Endothelial cell of umbilical vein (primary cell): ENCODE measurements at places on chromosomes 3 and 15. TPM values are rescaled to one million over a fixed set of nuclear protein-coding genes. Genes with fewer than 3 reads are reported as not detected.
A peak's percentile ranks its signal among the peaks of the same experiment; 100 is the strongest.

Gene STARD5
- 0.32 and 2.2 TPM in 2 replicates for total RNA-seq

Gene HDC
- not detected in 2 replicates for total RNA-seq

DNA sequence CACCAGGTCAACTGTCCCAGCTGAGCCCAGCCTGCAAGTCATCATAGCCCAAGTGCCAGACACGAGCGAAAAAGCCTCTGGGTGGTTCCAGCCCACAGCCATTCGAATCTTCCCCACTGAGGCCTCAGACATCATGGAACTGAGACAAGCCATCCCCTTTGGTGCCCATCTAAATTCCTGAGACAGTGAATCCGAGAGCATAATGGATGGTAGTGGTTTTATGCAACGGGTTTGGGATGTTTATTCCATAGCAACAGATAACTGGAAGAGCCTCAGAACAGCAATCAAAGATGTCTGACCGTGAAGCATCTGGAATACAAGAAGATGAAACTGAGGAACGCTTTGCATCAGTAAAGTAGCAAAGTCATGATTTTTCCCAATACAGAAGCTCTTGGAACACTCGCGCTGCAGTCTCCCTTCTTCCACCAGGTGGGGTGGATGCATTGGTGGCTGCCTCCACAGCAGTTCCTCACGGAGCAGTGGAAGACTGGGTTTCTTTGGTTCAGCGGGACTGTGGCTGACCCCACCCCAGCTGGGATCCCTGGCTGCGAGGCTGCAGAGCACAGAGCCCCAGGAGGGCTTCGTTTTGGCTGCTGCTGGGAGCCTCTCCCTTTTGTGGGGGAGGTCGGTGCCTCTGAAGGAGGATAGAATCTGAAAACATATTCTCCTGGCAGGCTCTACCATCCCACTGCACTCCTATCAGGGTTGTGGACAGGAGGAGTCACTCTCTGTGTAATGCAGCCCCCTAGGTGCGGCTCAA, 26.4 kb upstream of the PDE8A start:
- H3K27me3 ChIP-seq = no peaks in the 10 kb centered on the region
- DNase-seq = peak; percentile 84
- H3K4me1 ChIP-seq = peaks cover 24% of the 10 kb centered on the region
- H3K27ac ChIP-seq = no peak overlapping the region
- no peaks in the 10 kb centered on the region for H3K36me3 ChIP-seq
- H3K4me3 ChIP-seq = no peak overlapping the region

Gene CLDN18
- not detected in 2 replicates for total RNA-seq

GRCh38 chr3:119637679-119638477, 22.5 kb downstream of the POPDC2 start:
- DNase-seq = peak; percentile 91
- peaks cover 34% of the 10 kb centered on the region for H3K4me1 ChIP-seq
- H3K27me3 ChIP-seq = no peaks in the 10 kb centered on the region
- H3K36me3 ChIP-seq = no peaks in the 10 kb centered on the region
- peak overlapping the region; percentile 80 for H3K27ac ChIP-seq

DNA sequence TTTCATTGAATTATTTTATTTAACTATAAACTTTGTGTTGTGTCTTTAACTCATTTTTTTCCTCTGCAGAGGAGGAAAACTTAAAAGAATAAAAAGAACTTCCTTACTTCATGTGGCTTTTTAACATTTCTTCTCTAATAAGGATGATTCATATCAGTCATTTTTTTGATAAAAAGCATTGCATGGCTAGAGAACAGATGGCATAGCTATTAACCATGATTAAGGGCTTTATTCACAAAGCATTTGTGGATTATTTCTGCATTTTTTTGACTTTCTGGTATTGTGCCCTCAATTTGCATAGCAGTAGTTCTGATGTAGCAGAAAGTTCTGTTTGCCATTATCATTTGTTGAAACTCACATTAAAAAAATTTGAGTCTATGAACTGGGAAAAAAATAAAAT, 540.8 kb downstream of the SI start:
- H3K27ac ChIP-seq = no peak overlapping the region
- H3K4me3 ChIP-seq = no peak overlapping the region
- no peak for DNase-seq
- H3K27me3 ChIP-seq = no peaks in the 10 kb centered on the region

- DNase-seq = no peak
- no peaks in the 10 kb centered on the region for H3K36me3 ChIP-seq
- H3K4me1 ChIP-seq = no peaks in the 10 kb centered on the region
- no peak overlapping the region for H3K27ac ChIP-seq
- no peaks in the 10 kb centered on the region for H3K27me3 ChIP-seq
Observed at GRCh38 chr15:82788496-82788895, 17.4 kb downstream of the FSD2 start.

GRCh38 chr3:31253782-31254181, 278.9 kb upstream of the STT3B start:
- no peak overlapping the region for H3K27ac ChIP-seq
- H3K4me3 ChIP-seq = no peak overlapping the region
- H3K36me3 ChIP-seq = no peaks in the 10 kb centered on the region

GRCh38 chr3:171802590-171802956, 7.7 kb downstream of the PLD1 start:
- no peaks in the 10 kb centered on the region for H3K27me3 ChIP-seq
- H3K4me3 ChIP-seq = no peak overlapping the region
- H3K27ac ChIP-seq = peak overlapping the region; percentile 97
- DNase-seq = no peak
- H3K36me3 ChIP-seq = no peaks in the 10 kb centered on the region
